Posterior vena cava (tissue), 2 donors: ENCODE measurements at places on chromosomes 3 and 15. TPM values are rescaled to one million over a fixed set of nuclear protein-coding genes. Genes with fewer than 3 reads are reported as not detected.

- DNase-seq: no peak
Observed at GRCh38 chr3:119595639-119596334, 1.9 kb upstream of the PLA1A start.

DNA sequence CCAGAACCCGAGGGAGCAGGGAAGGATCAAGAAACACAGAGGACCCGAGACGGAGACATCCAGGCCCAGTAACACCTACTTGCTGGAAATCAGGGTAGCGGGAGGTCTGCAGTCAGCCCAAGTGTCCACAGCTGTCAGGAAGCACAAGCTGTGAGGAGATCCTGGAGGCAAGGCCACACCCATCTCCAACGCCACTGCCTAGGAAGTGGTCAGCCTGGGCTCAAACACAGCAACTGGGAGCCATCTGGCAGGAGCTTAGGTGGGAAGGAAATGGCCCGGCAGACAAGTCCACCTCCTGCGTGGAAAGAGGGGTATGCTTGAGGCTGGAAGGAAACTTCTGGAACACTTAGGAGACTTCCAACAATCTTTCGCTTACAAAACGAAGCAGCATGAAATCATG, 407.1 kb downstream of the VPS13C start:
- peak; percentile 88 for DNase-seq

DNA sequence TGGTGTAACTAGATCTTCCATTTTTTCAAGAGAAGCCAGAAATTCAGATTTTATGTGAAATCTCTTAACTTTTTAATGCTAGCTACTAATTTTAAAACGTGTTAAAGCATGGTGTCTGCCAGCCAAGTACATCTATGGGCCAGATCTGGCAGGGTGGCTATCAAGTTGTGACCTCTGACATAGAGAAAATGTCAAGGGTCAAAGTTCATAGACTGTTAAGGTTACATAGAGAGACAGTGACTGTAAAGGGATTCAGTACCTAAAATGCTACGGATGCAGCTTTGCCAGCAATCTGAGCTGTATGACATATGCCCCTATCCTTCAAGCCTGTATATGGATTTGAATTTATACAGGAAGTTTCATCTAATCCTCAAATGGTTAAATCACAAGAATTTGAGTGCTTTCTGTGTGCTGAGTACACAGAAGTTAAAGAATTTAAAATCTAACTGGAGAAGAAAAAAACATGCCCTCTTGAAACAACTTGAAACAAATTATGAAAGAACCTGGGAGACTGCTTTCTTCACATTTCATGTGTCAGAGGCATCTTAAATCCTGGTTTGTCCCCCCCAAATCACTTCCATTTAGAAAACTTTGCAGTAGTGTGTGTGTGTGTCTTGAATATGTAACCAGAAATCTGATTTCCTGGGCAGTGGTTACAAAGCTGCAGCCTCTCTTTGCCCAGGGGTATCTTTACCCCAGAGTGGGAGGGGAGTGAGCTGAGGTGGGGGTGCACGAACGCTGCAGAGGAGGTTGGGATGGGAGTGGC, 895 bp upstream of the ARHGAP31 start:
- DNase-seq: no peak

DNA sequence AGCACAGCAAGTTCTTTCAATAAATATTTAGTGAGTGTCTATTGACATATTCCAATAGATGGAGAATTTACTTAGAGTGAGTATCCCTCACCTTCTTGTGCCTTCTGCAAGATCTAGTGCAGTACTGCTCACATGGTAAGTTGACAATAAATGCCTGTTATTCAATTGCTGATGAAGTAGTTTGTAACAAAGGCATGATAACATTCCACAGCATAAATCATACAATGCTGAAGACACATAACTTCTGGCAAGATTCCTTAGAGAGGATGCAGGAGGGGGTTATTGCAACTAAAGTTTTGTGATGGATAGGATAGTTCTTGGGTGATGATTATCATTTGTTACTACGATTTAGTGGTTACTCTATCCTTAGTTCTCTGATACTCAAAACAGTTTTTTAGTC, 112.2 kb upstream of the RBMS3 start:
- no peak for DNase-seq

GRCh38 chr3:159796744-159797143, 191.9 kb upstream of the IL12A start:
- no peak for DNase-seq

DNA sequence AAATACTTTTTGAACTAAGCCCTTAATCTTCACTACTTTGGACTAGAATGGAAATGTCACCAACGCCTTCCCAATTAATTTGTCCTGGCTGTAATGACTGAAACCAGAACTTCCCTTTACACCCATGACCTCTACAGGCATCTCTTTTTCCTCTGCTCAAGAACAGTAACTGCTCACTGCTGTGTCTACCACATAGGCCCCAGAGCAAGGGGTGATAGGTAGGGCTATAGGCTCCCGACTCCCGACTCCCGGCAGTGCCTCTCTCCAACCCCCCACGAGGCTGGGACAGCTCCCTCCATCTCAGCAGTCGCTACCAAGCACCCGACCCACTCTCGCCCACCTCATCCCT, 384 bp upstream of the LEKR1 start:
- DNase-seq: no peak

GRCh38 chr3:110881069-110881468, 190.5 kb upstream of the NECTIN3 start:
- peak; percentile 72 for DNase-seq

The CDHR4 gene
- total RNA-seq: 0.46 TPM

The GOLGA8N gene
- total RNA-seq: 11.9 TPM

The CFAP161 gene
- total RNA-seq: 0.52 TPM
